ENCODE measurements at places on chromosomes 7 and 10. TPM values are rescaled to one million over a fixed set of nuclear protein-coding genes. Genes with fewer than 3 reads are reported as not detected.

DNA sequence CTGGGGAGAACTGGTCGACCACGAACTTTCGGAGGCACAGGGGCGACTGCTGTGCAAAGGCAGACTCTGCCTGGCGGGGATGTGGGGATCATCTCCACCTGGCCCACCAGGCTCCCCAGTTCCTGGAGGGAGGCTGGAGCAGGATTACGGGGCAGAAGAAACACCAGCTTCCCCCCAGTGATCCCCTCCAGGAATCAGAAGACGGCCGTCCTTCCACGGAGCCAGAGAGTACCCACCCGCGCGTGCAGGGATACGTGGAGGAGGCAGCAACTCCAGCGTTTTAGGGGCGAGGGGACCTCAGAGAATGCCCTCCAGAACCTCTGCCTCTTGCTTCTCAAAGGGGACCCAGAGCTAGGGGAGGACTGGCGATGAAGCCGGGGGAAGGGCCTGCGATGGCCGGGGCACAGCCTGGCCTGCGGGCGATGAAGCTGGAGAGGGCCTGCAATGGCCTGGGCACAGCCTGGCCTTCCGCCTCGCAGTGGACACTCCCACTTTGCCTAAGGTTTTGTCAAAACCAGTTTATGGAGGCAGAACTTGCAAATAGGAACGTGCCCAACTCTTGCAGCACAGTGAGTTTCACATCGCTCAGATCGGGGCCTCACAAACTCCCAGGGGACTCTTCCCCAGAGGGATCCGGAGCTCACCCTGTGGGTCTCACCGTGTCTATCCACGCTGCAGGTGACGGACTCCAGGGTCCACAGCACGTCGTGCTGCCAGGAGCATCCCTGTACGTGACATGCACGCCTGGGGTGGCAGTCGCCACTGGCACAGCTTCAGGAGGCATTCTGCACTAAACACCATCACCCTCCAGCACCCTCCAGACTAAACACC, 77.9 kb upstream of the PDGFA start:
- H3K4me1 ChIP-seq: no peaks in the 10 kb centered on the region
- H3K27me3 ChIP-seq: peaks cover 10% of the 10 kb centered on the region
- no peaks in the 10 kb centered on the region for H3K36me3 ChIP-seq
- DNase-seq: no peak

DNA sequence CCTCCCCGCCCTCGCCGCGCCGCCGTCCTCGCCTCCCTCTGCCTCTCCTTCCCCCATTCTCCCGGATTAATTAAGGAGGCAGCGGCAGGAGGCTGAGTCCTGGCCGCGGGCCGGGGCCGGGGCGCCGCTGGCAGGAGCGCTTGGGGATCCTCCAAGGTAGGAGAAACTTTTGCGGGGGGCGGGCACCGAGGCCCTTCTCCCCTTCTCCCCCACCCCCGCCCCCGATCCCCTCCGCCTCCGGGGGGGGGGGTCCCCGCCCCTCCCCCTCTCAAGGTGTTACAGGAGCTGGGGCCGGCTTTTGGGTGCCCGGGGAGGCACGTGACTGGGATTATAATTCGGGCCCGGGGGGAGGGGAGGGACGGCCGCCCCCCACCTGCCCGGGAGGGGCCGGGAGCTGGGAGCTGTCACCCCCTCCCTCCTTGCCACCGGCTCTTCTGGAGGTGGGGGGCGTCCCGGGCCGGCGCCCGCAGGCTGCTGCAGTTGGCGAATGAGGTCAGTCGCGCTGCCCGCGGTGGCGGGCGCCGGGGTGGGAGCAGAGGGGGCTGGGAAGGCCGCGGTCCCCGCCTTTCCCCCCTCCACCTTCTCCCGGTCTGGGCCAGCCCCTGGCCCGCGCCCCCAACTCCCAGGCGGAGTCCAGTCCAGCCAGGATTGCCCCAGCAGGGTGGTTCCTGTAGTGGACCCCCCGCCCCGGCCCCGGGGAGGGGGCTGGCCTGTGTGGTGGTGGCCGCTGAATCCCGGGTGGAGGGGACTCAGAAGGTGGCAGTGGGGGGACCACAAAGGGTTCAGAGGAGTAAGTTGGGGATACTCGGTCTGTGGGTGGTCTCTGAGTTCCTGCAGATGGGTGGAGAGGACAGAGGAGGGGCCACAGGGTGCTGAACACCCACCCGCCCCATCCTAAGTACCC, 567 bp downstream of the GTF2IRD1 start:
- peaks cover 10% of the 10 kb centered on the region for H3K4me1 ChIP-seq
- no peaks in the 10 kb centered on the region for H3K36me3 ChIP-seq
- DNase-seq: peak; percentile 81

GRCh38 chr10:113285305-113285704, 267.5 kb upstream of the HABP2 start:
- no peaks in the 10 kb centered on the region for H3K4me1 ChIP-seq
- H3K36me3 ChIP-seq: no peaks in the 10 kb centered on the region
- DNase-seq: no peak

EEPD1 gene
- total RNA-seq: 13.3 TPM

DNA sequence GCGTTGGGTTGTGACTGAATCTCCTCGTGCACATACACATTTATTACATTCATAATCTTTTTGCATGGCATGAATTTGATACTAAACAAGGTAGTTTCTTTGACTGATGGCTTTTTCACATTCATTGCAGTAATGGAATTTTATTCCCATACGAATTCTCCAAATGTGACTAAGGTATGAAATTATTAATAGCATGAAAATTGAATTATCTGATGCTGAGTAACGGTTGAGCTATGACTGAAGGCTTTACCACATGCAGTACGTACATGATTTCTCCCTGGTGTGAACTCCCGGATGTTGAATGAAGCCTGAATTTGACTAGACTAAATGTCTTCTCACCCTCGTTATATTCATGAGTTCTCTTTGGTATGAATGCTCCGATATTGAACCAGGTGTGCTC, 104.4 kb upstream of the C1GALT1 start:
- H3K4me3 ChIP-seq: no peak overlapping the region
- H3K4me1 ChIP-seq: no peaks in the 10 kb centered on the region
- H3K27ac ChIP-seq: no peak overlapping the region
- no peaks in the 10 kb centered on the region for H3K36me3 ChIP-seq

All from psoas muscle (tissue), 8 donors.